ENCODE measurements at places on chromosomes 5 and 9.

DNA sequence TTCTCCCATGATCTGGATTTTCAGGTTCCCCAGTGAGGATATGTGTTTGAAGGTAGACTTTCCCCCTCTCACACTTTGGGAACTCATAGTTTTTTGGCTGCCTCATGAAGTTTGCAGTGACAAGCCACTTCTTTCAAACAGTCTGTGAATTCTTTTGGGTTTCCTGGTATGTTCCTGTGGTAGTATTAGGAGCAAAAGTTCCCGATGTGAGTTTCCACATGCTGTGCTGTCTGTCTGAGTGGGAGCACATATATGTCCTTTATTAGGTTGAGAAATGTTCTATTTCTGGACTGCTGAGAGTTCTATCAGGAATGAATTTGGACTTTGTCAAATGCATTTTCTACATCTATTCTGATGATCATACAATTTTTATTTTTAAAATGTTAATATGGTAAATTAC is 273.2 kb upstream of the TARS1 start:
- no peaks in the 10 kb centered on the region for H3K27me3 ChIP-seq
- H3K4me3 ChIP-seq: no peak overlapping the region
- no peak overlapping the region for H3K27ac ChIP-seq
- no peak for DNase-seq
- H3K36me3 ChIP-seq: no peaks in the 10 kb centered on the region

DNA sequence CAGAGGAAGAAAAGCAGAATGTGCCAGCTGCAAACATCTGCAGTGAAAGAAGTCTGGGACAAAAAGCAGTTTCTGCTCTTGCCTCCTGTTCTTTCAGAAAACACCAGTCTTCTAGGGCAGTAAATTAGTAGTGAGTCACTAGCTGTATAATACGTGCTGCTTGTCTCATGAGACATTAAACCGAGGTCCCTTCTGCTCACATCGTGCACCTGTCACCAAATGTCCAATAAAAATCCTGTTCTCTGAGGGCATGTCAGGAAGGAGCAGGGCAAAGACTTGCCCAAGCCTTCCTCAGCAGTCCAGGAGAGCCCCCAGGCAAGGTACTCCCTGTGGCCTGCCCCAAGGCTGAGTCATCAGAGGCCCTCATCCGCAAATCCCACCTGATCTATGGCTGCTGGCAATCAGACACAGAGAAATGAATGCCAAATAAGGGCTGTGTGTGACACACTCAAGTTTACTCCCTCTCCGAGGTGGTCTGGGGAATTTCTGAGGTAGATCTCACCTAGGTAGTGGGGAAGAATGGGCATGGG is 255.3 kb upstream of the SMARCA2 start:
- H3K36me3 ChIP-seq: no peaks in the 10 kb centered on the region
- H3K4me3 ChIP-seq: no peak overlapping the region
- H3K27ac ChIP-seq: no peak overlapping the region

DNA sequence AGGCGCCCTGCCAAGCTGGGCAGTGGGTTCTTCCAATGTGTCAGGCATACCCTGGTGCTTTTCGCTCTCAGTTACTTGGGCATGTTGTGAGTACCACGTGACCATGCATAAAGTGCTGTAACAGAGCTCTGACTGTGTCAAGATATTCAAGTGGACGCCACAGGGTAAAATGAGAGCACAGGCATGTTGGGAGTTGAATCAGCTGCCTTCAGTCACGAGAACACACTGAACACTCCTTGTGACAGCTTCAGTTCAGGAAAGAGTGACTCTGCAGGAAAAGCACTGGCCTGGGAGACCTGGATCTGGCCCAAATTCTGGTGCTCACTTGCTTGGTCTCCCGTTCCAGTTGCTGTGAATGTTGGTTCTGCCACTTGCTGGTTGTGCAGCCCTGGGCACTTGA is 5.1 kb downstream of the MLANA start:
- peaks cover 9% of the 10 kb centered on the region for H3K4me1 ChIP-seq
- no peak overlapping the region for H3K27ac ChIP-seq
- no peak overlapping the region for H3K4me3 ChIP-seq
- no peaks in the 10 kb centered on the region for H3K27me3 ChIP-seq
- no peaks in the 10 kb centered on the region for H3K36me3 ChIP-seq

DNA sequence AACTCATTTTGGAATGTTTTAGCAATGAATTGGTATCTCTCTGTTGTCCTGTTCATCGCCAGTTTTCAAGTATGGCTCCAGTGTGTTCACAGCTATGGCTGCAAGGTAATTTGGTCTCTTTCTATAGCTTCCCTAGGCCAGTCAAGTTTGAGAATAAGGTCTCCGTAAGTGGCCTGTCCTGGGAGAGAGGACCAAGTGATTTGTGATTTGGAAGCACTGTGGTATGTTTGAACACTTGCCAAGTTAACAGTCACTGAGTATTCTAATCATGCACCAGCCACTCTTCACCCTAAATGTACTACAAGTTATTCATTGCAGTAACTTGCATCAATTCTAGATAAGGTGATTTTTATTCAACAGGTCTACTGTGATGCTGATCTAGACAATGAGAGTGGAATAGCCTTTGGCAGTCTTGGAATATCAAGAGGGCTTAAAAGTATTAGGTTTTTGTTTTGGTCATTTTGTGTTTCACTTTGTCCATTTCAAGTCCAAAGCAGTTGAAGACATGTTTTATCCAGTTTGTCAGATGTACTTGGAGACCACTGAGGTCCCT is 41.1 kb downstream of the G3BP1 start:
- no peaks in the 10 kb centered on the region for H3K4me1 ChIP-seq
- DNase-seq: no peak
- H3K27me3 ChIP-seq: no peaks in the 10 kb centered on the region
- no peaks in the 10 kb centered on the region for H3K36me3 ChIP-seq
- H3K27ac ChIP-seq: no peak overlapping the region

- H3K4me3 ChIP-seq: peak overlapping the region; percentile 62
- no peaks in the 10 kb centered on the region for H3K36me3 ChIP-seq
- peak overlapping the region; percentile 95 for H3K27ac ChIP-seq
- DNase-seq: peak; percentile 97
- no peaks in the 10 kb centered on the region for H3K27me3 ChIP-seq
Measured at GRCh38 chr5:177455661-177456590, 9.3 kb downstream of the PRR7 start.

DNA sequence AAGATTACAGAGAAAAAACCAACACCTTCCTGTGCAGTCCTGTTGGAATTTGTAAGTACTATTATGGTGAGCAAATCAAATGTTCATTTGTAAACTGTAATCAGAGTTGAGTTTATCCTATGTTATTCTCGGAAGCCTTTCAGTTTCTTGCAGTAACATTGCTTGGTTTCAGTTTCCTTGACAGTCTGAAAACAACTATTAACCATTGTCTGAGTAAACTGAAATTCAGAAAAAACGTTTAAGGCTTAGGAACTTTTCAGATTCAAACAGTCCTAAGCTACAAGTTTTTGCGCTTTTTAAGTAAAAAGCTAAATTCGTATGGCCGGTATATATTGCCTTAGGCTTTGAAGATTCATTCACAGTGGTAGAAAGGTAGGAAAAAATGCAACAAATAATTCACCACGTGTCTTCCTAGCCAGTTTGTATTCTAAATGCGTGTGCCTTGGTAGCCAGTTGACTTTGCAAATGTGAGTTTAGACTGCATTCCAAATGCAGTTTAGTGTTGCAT is 2.5 kb downstream of the GPBP1 start:
- no peak for DNase-seq
- H3K27me3 ChIP-seq: no peaks in the 10 kb centered on the region
- H3K4me3 ChIP-seq: peak overlapping the region; percentile 66
- H3K36me3 ChIP-seq: no peaks in the 10 kb centered on the region
- peaks cover 8% of the 10 kb centered on the region for H3K4me1 ChIP-seq

DNA sequence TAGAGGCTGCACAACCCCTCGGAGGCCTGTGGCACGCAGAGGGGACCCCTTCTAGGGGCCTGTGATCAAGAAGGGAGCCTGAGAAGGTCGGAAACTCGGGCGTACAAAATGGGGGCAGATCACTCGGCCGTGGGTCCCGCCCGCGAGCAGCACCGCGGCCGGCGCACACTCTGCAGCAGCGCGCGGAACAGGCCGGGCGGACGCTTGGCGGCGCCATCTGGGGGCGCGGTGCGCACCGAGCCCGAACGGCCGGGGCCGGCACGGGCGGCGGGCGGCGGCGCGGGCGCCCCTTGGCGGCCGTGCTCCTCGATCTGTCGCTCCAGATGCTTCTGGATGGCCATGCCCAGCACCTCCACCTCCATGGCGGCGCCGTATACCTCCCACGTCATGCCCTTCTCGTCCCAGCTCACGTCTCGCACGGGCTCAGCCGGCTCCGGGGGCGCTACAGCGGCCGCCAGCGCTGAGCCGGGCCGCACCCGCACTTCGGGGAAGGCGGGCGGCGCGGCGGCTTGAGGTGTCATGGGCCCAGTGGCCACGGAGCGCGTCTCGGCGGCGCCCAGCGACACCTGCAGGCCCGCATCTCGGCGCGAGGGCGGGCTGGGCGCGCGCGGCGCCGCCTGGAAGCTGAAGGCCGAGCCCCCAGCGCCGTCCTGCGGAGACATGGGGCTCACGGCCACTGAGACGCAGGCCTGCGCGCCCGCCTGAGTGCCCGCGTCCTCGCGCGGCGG is 13.1 kb downstream of the GPRIN1 start:
- no peak overlapping the region for H3K27ac ChIP-seq
- H3K36me3 ChIP-seq: no peaks in the 10 kb centered on the region
- peak; percentile 79 for DNase-seq

All from hepatocyte (in vitro differentiated cells).